ENCODE measurements at places on chromosomes 5 and 9.

- DNase-seq: no peak
Measured at GRCh38 chr9:78490231-78490630, 193.3 kb downstream of the PSAT1 start.

DNA sequence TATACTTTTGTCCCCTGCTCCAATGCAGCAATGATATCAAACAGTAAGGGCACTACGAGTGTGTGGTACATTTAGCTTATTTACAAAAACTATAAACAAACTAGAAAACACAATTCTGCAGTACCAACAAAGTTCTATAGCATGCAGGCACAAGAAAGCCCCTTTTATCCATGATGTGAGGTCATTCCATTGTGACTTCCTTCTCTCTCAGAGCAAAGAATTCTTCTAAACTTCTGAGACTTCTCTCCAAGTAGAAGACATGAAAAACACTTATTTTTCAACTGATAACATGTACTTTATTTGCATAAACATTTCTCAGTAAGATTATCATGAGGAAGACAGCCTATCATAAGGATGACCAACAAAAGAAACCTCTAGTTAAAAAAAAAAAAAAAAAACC lies 569.8 kb downstream of the TLE1 start:
- DNase-seq: no peak

- no peak for DNase-seq
Measured at GRCh38 chr5:143418140-143418866, 14.8 kb upstream of the NR3C1 start.

GRCh38 chr9:29826421-29826820 lies 2253.1 kb upstream of the C9orf72 start:
- DNase-seq: no peak

- DNase-seq: peak; percentile 44
Measured at GRCh38 chr9:113508111-113508749, 44.7 kb downstream of the RGS3 start.

GRCh38 chr5:168377525-168377924 lies 86.1 kb downstream of the WWC1 start:
- no peak for DNase-seq

DNA sequence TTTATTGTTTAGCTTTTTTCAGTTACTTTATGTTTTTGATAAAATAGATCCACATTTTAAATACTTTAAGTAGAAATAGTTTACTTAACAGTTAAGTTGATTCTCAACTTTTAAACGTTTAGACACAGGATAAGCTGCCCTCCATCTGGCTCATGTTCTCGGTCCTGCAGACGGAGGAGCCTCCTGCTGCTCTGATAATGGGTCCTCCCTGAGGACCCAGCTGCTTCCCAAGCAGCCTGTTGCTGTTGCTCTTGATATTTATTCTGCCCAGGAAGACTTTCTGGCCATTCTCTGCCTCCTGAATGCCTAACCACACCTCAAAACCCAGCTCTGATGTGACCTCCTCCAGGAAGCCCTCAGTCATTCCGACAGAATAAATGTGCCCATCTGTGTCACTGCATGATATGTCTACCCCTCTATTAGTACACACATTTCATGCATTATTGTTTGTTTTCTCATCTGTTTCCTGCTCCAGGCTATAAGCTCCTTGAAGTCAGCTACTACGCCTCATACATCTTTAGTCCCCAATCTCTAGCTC lies 267.2 kb upstream of the MSX2 start:
- no peak for DNase-seq

DNA sequence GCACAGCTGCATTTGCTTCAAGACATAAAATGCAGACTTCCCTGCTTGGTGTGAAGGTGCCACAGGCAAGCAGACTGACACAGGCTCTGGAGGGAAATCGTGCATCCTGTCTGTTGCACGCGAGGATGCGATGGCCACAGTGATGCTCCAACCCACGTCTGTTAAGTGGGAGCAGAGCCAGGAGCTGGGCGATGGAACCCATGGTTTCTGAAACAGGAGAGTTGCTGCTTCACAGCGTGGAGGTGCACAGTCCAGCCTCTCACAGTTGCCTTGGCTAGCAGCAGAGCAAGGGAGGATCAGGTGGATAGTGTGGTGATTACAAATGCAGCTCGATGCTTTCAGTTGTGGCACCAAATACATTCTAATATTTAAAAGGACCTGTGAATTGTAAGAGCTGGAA lies 108.8 kb downstream of the TENT4A start:
- DNase-seq: no peak

DNA sequence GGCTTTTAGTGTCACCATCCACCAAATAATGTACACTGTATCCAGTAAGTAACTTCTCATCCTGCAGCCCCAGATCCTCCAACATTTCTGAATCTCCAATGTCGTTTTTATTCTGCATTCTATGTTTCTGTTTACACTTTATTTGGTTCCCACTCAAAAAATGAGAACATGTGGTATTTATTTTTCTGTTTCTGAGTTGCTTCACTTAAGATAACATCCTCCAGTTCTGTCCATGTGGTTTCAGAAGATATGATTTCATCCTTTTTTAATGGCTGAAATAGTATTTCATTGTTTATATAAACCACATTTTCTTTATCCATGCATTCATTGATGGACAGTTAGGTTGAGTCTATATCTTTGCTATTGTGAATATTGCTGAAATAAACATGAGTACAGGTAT lies 677.3 kb upstream of the FTMT start:
- DNase-seq: no peak

DNA sequence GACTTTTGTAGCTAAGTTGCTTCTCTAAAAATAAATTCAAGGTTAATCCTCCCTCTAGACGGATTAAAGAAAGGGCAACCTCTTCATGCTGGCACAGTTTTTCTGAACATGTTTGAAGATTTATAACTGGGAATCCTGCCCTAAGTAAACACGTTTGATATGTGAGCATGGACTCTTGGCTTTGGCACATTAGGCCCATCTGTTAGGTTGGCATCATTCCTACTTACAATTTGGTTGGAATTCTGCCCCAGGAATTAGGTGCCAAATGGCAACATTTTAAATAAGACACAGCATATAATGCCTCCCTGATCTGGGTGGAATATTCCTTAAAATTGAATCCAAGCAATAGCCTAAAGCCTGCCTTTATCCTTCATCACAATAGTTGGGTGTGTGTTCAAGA lies 372.3 kb upstream of the CDH18 start:
- peak; percentile 86 for DNase-seq

DNA sequence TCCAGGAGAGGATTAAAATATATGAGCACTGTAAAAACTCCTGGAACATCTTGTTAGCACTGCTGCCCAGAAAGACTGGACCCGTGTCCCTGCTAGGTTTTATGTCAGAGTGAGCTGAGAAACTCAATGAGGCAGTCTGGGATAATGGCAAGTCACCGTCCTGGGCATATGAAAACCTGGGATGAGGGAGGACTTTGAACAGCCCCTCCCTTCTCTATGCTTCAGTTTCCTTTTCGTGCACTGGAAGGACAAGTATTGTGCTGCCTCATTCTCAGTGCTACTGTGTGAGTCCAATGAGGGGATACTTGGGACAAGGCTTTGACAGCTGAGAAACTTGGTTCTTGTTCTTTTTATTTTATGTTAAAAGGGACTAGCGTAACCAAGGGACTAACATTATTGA lies 143.0 kb upstream of the SHB start:
- no peak for DNase-seq

DNA sequence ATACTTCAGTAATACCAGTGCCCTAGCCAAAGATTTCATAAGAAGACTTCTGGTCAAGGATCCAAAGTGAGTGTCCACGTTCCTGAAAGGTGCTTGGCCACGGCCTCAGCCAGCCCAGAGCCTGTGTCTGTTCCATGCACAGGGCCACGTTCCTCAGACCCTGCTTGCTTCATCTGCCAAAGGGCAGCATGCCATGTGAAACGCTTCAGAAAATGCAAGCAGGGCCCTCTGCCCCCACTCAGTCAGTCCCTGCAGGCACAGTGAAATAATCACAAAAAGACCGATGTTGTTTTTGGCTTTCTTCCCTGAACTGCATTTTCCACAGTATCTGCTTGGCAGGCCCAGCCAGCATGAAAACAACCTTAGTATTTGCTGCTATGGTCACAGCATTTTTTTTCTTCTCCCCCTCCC lies 85.5 kb upstream of the CTSL start:
- peak; percentile 93 for DNase-seq

- peak; percentile 85 for DNase-seq
Measured at GRCh38 chr5:93677359-93677891, 64.0 kb downstream of the POU5F2 start.

- DNase-seq: no peak
Measured at GRCh38 chr5:131647048-131647769, 12.2 kb upstream of the RAPGEF6 start.

- DNase-seq: no peak
Measured at GRCh38 chr5:119382169-119382568, 26.4 kb downstream of the TNFAIP8 start.

DNA sequence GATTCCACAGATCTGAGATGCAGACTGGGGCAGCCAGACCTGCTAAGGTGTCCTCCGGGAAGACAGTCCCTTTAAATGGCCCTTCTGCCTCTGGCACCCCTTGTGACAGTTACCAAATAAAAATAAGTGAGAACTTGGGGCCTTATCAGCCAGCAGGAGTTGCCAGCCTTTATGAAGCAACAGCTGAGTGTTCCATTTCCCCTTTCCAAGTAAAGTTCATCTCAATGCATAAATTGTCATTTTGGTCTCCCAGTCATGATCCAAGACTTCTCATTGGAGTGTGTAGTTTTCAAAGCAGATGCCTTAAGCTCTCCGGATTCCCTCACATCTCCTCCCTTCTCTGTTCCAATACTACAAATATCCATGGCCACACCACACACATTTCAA lies 4.1 kb downstream of the PTCH1 start:
- peak; percentile 49 for DNase-seq

DNA sequence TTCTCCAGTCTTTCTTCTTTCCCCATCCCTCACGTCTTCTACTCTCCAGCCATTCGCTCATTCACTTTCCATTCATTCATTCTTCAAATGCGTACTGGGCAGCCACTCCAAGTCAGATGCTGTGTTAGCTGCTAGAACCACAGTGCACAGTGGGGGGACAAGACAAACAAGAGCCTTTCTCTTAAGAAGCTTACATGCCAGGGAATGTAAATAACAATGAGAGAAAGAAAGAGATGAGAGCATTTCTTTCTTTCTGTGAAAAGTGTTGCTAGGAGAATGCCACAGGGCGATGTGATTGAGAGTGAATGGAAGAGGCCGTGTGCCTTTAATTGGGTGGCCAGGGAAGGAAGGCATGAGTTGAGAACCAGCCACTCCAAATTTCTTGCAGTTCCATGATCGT lies 46.3 kb upstream of the SMIM23 start:
- DNase-seq: no peak

DNA sequence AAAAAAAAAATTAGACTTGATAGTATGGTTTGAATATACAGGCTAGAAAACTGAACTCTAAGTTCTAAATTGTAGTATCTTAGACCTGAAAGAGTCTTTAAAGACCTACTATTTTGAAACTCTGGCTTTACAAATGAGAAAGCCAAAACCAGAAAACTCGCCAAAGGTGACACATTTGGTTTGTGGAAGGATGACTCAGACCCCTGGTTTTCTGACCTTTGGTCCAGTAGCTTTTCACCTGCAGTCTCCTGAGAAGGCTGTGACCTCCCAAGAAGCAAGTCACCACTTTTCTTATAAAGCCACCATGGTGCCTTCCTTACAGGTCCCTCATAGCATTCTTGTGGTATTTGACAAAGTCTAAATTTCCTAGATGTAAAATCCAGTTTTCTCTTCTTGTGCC lies 102.1 kb upstream of the CEP78 start:
- no peak for DNase-seq

GRCh38 chr5:103561685-103562452 lies 720 bp downstream of the NUDT12 start:
- DNase-seq: no peak

GRCh38 chr5:150066901-150067396 lies 19.4 kb downstream of the CSF1R start:
- DNase-seq: no peak

- DNase-seq: no peak
Measured at GRCh38 chr9:13131416-13131815, 148.1 kb downstream of the MPDZ start.

DNA sequence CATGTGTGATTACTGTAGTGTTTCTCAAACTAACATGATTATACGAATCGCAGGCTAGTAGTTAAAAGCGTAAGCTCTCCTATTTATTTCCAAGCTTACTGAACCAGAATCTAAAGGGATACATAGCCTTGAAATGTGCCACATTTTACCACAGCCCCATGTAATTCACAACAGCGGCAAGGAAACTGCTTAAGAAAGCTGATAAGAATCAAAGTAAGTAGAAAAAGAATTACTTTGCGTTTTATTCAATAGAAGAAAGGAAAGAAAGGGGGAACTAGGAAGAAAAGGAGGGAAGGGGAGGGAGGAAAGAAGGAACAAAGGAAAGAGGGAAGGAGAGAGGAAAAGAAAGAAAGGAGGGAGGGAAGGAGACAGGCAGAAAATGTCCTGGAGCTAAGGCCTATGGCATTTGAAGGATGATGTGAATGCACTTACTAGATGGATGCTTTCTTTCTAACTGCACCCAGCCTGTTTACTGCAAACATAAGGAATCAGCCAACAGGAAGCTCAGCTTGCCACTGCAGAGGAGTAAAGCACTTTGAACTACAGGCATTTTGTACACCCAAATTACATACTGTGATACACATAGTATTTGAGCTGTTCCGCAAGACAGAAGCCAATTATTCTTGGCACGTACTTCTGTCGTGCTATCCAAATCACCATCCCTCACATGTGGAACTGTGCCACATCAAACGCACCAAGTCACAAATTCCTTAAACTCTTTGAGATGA lies 521.7 kb downstream of the RAB3C start:
- peak; percentile 49 for DNase-seq

DNA sequence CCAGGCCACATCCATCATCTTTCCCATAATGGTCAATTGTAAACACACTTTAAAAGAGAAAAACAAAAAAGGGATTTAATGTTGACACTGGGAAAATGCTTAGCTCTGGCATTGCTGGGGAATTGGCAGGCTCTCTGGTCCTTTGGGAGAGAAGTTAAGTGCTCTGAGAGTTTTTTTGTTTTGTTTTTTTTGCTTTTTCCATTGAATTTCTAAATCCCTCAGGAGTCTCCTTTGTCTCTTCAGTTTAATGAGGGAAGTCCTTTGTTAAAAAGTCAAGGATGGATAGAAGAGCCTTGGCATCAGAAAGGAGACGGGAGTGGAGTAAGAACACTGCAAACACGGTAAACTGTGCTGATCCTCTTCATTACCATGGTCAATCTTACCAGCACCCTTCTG lies 7.1 kb upstream of the HAND1 start:
- no peak for DNase-seq

- peak; percentile 57 for DNase-seq
Measured at GRCh38 chr5:122775550-122776542, 966 bp downstream of the SNX2 start.
